Right lung (tissue), 10 donors: ENCODE measurements at places on chromosomes 16 and 17.
A peak's percentile ranks its signal among the peaks of the same experiment; 100 is the strongest.

DNA sequence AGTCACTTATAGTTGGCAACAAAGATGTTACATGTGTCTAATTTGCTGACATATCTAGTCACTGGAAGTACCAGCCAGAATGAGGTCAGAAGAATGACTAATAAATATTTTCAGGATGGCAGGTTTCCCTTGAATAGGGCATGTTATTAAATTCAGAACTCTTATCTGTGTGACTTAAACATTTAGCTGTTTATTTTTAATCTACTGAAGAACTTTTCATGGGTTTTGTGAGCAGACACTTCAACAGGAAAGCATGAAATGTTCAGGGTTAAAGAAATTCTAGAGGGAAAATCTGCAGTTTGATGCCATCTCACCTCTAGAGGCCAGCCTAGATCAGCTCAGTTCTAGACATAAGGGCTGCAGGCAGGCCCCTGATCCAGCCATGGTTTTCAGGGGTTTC lies 13.2 kb downstream of the JPT2 start:
- DNase-seq = no peak

GRCh38 chr17:65389426-65389825 lies 172.0 kb downstream of the AXIN2 start:
- DNase-seq = no peak

DNA sequence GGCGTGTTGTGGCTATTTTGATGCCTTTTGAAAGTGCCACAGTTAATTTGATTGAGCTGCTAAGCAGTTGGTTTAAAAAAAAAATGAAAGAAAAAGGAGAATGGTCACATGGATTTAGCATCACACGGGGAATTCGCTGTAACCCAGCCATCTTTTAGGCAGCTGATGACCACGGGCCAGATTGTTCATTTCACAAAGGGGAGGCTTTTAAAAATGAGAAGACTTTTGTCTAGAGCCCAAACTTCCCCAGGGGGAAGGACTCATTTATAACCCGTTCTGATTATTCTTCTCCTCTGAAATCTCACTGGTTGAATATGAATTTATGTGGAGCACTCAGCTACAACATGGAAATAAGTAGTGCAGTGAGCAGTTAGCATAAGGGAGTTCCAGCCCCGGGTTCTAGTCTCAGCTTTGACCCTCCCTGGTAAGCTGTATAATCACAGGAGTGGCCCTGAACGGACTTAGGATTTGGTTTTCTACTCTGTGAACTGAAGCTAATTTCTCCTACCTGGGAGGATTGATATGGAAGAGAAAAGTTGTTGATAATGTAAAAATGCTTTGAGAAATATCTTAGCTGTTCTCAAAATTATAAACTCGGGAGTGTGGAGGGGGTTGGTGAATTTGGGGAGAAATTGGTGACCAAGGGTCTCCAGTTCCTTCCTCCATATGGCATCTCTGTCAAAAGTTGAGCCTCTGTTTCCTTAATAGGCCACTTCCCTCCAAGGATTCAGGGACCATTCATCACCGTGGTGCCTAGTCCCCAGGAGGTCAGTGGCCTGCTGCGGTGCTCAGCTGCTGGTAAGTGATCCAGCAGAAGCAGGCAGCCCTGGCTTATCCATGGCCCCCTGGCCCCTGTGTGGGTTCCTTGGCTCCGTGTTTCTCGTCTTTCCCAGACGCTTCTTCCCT lies 76.4 kb upstream of the TBX2 start:
- DNase-seq = no peak

- no peak for DNase-seq
Observed at GRCh38 chr16:56370185-56370874, 55.0 kb downstream of the AMFR start.

- DNase-seq = no peak
Observed at GRCh38 chr17:72104164-72104862, 16.5 kb upstream of the SOX9 start.

DNA sequence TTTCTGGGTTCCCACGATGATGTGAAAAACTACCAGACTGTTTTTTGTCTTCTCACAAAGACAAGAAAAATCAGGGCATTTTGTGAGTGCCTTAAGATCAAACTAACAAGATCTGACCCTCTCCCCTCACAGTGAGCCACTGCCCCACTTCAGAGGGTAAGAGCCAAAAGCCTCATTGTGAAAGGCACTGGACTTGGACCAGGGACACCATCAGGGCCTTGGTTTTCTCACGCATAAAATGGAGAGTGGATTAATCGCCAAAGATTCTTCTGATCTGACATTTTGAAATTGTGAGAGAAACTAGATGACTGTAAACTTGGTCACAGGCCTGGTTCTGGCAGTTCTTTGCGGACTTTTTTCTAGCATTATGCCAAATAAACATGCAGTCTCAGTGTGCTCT lies 21.0 kb upstream of the ENDOV start:
- DNase-seq = peak; percentile 40

DNA sequence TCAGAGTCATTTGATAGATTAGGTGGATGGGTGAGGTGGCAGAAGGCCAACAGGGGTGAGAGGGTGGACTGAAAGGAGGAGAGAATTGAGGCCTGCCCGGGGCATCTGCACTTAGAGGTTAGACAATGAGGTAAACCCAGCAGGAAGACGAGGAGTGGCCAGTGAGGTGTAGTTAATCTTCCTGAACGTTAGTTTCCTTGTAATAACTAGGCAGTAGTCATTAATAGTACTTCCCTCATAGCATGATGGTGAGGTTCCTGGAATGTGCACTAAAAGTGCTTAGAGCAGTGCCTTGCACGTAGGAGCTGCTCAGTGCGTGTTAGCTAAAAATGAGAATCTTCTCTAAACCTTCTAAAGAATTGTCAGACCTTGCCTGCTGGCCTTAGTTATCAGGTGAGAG lies 13.5 kb upstream of the KSR1 start:
- DNase-seq = no peak

DNA sequence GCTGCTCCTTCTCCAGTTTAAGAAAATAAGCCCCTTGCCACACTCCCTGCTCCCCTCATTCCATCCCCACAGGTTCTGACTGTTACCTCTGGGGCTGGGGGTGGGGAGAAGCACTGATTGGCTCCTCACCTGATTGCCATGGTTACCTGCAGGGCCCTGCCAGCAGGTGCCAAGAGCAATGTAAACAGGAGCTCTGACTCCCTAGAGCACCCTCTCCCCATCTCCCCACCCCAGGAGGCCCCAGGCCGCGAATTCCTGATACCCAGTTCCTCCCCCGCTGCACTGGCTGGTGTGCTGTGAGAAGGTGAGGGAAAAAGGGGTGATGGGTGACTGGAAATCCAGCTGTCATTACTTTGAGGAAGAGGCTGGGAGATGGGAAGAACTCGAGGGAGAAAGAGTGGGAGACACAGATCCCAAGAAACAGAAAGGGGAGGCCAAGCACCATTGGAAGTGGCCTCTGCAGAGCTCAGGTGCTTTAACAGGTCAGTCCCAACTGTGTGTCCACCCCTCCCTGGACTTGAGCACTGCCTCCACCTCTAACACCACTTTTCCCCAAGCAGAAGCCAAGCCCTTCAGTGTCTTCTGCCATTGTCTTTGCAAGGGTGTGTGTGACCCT lies 4.5 kb downstream of the PCGF2 start:
- DNase-seq = peak; percentile 60

GRCh38 chr17:77526728-77527350 lies 386.1 kb downstream of the SEC14L1 start:
- no peak for DNase-seq

DNA sequence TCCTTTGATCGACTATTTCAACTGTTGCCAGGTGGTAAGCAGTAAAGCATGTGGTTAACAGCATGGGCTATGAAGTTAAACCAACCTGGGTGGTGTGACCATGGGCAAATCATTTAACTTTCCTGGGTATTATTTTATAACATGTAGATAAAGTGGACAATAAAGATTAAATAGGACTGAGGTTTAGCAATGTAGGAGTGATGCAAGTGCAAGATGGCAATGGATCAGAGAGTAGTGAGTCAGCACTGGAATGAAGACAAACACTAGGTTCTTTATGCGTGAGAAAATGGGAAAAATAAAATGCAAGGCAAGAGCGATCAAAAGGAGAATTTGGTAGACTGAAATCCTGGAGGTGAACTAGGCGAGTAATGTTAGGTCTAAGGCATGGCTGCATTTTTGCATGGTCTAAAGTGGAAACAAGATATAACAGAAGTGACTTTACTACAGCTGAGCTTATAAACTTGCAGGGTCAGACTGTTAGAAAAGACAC lies 222.4 kb upstream of the AXIN2 start:
- DNase-seq = no peak

DNA sequence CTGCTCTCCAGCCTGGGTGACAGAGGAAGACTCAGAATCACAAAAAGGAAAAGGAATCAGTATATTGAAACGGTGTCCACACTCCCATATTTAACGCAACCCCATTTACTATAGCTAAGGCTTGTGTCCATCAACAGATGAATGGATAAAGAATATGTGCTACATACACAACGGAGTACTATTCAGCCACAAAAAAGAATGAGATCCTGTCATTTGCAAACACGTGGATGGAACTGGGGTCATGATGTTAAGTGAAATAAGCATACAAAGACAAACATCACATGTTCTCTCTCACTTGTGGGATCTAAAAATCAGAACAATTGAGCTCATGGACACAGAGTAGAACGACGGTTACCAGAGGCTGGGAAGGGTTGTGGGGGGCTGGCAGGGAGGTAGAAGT lies 55.1 kb downstream of the ZNF778 start:
- no peak for DNase-seq

DNA sequence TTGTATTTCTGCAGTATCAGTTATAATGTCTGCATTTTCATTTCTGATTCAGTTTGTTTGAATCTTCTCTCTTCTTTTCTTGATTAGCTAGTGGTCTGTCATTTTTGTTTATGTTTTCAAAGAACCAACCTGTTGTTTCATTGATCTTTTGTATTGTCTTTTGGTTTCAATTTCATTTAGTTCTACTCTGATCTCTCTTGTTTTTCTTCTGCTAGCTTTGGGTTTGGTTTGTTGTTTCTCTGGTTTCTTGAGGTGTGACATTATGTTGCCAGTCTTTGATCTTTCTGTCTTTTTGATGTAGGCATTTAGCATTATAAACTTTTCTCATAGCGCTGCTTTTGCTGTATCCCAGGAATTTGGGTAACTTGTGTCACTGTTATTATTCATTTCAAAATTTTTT lies 107.2 kb downstream of the PHKB start:
- DNase-seq = no peak

GRCh38 chr17:78664476-78665386 lies 87.5 kb upstream of the DNAH17 start:
- peak; percentile 29 for DNase-seq

DNA sequence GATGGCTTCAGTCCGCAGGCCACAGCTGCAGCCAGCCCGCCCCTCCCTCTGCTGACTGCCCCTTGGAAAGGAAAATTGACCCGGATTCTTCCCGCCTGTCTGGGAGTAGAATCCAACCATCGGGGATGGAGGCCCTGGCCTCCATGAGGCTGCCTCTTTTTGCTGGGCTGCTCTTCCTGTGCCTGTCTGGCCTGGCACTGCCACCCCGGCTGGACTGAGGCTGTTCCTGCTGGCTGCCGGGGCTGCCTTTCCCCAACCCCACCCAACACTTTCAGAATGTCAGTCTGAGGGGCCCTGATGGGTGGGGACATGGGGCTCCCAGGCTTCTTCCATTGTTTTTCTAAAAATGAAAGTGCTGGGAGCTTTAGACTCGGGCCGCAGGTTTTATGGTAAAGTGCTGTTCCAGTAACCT lies 7.3 kb downstream of the BAHCC1 start:
- no peak for DNase-seq

GRCh38 chr17:75238684-75239191 lies 22.7 kb downstream of the GGA3 start:
- DNase-seq = peak; percentile 21

GRCh38 chr16:1330931-1331711 lies 2.3 kb upstream of the BAIAP3 start:
- no peak for DNase-seq

GRCh38 chr17:63686138-63686685 lies 13.7 kb downstream of the LIMD2 start:
- no peak for DNase-seq

DNA sequence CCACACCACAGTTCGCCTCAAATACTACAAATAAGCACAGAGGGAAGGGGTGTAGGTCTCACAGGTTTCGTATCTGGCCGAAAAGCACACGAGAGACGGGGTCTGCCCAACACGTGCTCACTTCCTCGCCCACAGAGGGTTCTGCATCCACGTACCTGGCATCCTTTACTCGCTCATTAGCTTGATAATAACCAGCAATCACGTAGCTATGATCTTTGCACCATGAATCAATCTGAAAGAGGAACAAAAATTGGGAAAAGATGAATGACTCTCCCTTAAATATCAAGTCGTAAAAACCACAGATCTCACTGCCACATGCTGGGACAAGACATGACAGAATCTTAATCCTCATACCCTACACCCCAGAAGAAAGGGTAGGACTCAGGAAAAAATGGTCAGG lies 10.5 kb downstream of the EMC8 start:
- no peak for DNase-seq

GRCh38 chr17:2704890-2705248 lies 6.7 kb downstream of the CLUH start:
- DNase-seq = no peak

- no peak for DNase-seq
Observed at GRCh38 chr17:55561973-55562495, 50.8 kb upstream of the SMIM36 start.

DNA sequence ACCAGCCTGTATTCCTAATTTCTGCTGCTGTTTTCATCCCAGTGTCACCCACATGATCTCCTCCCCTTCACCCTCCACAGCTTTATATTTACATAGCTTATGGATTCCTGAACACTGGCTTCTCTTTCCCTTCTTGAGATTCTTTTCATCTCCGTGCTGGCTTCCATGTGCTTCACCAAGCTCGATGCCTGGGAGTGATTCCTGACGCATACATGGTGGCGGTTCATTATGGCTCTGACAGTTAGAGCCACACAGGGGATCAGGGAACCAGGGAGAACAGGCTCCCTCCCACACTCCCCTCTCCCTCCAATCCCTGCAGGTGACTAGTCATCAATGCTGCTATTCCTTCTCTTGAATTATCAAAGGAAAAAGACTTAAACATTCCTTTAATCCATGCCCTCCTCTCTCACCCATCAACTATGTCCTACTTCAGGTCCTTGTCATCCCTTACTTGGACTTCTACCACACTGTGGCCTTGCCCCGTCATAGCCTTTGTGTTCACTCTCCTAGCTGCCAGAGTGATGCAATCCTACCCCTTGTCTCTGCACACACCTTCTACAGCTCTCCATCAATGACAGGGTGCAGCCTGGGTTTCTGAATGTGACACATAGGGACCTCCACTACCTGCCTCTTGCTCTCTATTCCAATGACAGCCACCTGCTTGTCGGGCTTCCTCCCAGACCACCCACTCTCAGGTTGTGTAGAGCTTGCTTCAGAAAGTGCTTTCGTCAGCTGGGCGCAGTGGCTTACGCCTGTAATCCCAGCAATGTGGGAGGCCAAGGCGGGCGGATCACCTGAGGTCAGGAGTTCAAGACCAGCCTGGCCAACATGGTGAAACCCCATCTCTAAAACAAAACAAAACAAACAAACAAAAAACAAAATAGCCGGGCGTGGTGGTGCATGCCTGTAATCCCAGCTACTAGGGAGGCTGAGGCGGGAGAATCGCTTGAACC lies 43.6 kb downstream of the MYH13 start:
- DNase-seq = no peak

DNA sequence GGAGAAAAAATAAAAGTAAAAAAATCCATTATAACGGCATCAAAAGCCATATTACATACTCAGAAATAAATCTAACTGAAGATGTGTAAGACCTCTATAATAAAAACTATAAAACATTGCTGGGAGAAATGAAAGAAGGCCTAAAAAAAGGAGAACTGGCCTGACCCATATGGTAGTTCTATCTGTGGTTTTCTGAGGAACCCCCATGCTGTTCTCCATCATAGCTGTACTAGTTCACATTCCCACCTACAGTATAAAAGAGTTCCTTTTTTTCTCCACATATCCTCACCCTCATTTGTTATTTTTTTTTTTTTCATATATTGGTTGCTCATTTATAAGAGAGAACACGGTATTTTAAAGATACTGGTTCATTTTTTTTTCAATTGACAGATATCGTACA lies 191.8 kb downstream of the STX8 start:
- no peak for DNase-seq
